Nephron progenitor cell (in vitro differentiated cells): ENCODE measurements at places on chromosomes 7 and 10.

DNA sequence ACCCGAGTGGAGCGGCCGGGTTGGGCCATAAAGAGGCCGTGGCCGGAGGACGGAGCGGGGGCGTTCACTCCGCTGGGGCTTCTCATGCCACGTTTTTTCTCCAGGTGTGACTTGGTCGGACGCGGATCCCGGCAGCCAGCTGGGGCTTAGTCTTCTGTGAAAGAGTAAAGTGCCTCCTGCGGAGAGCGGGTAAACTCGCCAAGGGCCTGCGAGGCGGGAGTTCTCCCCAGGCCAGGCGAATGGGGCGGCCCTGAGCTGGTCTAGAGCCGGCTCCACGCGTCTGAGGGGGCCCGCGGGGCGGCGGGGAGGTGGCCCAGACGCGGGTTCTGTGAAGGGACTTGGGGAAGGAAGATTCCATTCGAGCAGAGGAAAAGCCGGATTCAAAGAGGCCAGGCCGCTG is 86.3 kb upstream of the VIPR2 start:
- DNase-seq, result no peak
- H3K36me3 ChIP-seq, result no peaks in the 10 kb centered on the region
- peaks cover 11% of the 10 kb centered on the region for H3K27me3 ChIP-seq
- no peak overlapping the region for H3K27ac ChIP-seq
- no peaks in the 10 kb centered on the region for H3K4me1 ChIP-seq

- H3K27me3 ChIP-seq, result peaks cover 8% of the 10 kb centered on the region
- no peaks in the 10 kb centered on the region for H3K4me1 ChIP-seq
- H3K4me3 ChIP-seq, result no peak overlapping the region
- H3K27ac ChIP-seq, result no peak overlapping the region
- DNase-seq, result no peak
Observed at GRCh38 chr10:85319826-85320225, 991.4 kb downstream of the CCSER2 start.

DNA sequence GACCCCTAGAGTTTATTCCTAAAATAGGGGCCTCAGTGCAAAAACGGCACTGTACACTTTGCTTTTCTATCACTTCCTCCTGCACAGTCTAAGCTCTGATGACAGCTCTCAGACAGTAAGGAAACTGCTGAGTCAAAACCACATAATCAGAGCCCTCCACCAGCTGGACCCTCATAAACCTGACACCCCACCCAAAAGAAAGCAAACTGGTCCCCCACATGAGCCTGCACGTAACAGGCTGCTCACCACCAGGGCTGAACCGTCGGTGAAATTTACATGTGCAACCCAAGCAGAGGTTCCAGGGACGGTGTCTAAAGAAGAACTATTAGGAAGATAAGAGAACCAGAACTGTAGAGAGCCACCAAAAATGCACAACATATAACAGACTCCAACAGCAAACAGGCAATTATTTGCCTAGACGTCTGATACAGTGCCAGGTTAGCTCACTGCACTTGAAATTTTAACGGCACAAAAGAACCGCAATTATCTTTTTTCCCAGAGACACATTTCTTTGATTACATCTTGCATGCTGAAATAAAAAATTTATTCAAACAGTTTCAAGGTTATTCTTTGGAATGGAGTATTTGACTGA is 19.6 kb downstream of the SGMS1 start:
- no peak overlapping the region for H3K27ac ChIP-seq
- H3K36me3 ChIP-seq, result no peaks in the 10 kb centered on the region
- no peak overlapping the region for H3K4me3 ChIP-seq

GRCh38 chr7:133784486-133785001 is 342.6 kb upstream of the LRGUK start:
- H3K36me3 ChIP-seq, result peaks cover 9% of the 10 kb centered on the region
- DNase-seq, result no peak
- H3K4me1 ChIP-seq, result peaks cover 23% of the 10 kb centered on the region

- H3K27ac ChIP-seq, result no peak overlapping the region
- H3K4me1 ChIP-seq, result peaks cover 15% of the 10 kb centered on the region
- DNase-seq, result no peak
- peaks cover 10% of the 10 kb centered on the region for H3K36me3 ChIP-seq
- no peak overlapping the region for H3K4me3 ChIP-seq
- peaks cover 10% of the 10 kb centered on the region for H3K27me3 ChIP-seq
Observed at GRCh38 chr10:129465796-129466702, 992 bp upstream of the MGMT start.
